ENCODE measurements at places on chromosomes 6 and 20.

DNA sequence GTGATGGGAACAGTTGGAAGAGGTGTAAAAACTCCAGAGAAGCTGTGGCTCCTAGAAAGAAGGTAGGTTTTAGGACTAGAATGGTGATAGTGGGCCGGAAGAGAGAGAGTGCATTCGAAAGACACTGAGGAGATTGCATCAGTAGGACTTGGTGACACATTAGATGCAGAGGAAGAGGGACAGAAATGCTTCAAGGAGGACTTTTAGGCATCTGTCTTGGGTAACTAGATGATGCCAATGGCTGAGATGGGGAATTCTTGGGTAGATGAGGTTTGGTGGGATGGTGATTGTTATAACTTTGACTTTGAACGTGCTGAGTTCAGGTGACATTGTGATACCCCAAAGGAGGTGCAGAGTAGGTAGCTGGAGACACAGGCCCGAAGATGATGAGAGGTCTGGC, 196.5 kb downstream of the GMPR start:
- DNase-seq = no peak

- no peak for DNase-seq
Observed at GRCh38 chr6:132023490-132023889, 72.3 kb upstream of the CCN2 start.

- no peak for DNase-seq
Observed at GRCh38 chr6:1798303-1798964, 188.7 kb downstream of the FOXC1 start.

DNA sequence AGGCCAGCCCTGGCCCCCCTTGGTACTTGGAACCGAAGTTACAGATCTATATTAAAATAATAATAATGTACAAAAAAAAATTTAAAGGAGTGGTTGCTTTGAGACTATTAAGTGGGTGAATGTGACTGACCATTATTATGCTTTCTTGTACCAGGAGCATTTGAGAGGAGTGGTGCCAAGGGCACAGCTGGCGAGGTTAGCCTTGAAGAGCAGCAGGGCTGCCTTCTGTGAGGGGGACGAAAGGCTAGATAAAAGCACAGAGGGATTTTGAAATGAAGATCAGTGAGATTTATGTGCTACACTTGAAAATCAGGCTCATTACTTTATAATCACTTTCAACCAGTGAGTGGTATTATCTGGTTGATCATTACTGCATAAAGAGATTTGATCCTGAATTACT, 48.6 kb downstream of the FIG4 start:
- DNase-seq = no peak

GRCh38 chr6:138377844-138378243, at the start of gene SMIM28:
TSS of gene SMIM28 (plus strand) at chr6:138377905. CDS start at chr6:138378073, 168 bp downstream.
- no peak for DNase-seq

DNA sequence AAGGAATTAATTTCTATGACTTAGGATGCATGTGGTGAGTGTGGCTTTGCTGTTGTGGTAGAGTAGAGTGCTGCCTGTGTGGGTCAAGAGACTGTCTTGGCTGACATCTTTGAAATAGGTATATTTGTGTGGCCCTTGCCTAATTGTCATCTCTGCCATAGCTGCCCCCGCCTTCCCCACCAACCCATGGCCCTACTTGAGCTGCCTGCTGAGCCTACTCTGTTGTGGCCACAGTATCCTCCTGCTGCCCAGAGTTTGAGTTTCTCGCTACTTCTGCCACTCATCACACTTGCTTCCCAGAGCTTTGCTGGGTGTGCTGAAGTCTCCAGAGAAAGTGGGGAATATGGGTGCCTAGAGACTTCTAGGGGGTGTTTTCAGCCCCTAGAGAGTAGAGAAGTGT, 8.0 kb downstream of the PLCG1 start:
- no peak for DNase-seq

- DNase-seq = no peak
Observed at GRCh38 chr6:72849346-72849745, 227.5 kb downstream of the KCNQ5 start.

- no peak for DNase-seq
Observed at GRCh38 chr6:45633272-45633908, 255.7 kb upstream of the SUPT3H start.

DNA sequence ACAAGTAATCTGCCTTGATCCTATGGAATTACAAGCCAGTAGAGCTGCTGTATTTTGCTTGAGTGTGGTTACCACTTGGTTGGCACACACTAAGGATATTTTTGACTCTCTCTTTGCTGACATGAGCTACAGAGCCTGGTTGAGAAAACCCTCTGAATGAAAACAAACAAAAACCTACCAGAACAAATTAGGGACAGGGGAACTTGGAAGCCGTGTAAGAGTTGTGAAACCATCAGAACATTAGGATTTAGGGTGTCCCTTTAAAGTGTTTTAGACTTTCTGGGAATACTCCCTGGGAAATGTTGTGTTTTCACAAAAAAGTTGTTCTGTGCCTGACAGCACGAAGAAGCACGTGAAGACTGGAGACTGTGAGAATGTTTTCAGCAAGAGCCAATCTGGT, 20.5 kb upstream of the PDE7B start:
- no peak for DNase-seq

GRCh38 chr6:155493694-155494143, 38.1 kb upstream of the NOX3 start:
- DNase-seq = no peak

DNA sequence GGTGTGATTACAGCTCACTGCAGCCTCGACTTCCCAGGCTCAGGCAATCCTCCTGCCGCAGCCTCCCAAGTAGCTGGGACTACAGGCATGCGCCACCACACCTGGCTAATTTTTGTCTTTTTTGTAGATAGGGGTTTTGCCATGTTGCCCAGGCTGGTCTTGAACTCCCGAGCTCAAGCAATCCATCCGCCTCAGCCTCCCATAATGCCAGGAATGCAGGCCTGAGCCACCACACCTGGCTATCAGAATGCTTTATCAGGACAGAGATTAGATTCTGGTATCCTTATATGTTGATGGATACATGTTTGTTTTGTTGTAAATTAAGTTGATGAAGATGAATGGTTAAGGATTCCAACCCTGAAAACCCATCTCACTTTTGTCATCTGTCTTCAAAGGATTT, 24.2 kb downstream of the LHFPL5 start:
- no peak for DNase-seq

GRCh38 chr6:144285798-144286502, 815 bp downstream of the UTRN start:
- DNase-seq = peak; percentile 68

DNA sequence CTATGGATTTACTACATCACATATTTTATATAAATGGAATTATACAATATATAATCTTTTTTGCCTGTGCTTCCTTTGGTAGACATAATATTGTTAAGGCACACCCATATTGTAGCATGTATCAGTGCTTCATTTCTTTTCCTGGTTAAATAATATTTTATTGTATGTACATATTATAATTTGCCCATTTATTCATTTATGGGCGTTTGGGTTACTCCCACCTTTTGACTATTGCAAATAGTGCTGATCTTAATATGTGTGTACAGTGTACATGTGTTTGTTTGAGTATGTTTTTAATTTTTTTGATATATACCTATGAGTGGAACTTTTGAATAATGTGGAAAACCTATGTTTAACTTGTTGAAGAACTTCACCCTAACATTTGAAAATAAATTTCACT, 804.2 kb downstream of the DHX35 start:
- no peak for DNase-seq

DNA sequence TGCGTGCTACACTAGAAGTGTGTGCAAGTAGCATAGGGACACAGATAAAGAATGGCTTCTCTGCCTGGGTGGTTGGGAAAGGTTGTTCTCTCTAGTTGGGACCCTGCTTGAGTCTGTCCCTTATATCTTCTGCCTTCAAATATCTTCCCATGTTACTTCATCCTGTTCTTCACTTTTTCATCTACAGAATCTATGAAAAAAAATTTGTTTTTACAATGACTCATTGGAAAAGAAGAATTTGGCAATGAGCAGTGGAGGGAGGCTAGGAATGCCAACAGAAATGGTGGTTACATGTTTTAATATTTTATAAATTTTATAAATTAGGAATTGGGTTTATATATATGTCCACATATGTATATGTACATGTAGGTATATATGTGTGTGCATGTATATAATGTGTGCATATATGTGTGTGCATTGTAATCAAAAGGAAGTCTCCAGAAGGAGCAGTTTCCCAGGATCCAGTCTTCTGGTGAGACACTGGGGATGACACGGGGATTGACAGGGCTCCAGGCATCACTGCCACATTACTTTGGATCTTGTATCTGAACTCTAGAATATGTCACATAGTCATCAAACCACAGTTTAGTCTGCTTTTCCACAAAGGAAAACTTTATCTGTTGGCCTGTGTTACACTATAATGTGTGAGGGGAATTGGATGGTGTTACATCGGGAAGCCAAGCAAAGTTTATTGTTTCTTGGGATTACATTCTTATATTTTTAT, 75.3 kb upstream of the RIPOR2 start:
- no peak for DNase-seq

GRCh38 chr6:110097443-110097842, 82.0 kb downstream of the WASF1 start:
- no peak for DNase-seq

DNA sequence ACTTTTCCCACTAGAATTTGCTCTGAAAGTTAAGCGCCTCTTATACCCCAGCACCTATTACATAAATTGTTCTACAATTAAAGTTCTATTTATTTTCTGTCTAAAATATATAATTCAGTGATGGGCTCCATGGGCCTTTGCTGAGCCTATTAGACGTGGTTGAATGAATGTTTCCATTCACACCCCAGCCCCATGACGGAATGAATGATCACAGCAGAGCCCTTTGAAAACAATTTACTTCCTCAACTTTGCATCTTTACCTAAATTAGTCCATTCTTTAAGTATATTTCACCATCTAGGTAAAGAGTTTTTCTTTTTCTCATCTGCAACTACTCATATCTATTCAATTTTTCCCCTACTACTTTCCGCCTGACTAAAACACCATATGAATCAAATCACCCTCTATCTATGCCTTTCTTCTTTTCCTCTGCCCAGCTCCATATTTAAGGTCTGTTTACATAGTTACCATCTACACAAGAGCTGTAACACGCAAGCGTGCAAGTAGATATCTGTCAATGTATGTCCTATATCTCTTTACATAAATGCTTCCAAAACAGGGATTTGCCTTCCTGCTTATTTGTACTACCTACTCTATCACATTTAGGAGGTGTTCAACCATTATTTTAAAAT, 69.7 kb downstream of the ECT2L start:
- DNase-seq = no peak

GRCh38 chr6:138203315-138203714, 15.0 kb downstream of the PBOV1 start:
- no peak for DNase-seq

DNA sequence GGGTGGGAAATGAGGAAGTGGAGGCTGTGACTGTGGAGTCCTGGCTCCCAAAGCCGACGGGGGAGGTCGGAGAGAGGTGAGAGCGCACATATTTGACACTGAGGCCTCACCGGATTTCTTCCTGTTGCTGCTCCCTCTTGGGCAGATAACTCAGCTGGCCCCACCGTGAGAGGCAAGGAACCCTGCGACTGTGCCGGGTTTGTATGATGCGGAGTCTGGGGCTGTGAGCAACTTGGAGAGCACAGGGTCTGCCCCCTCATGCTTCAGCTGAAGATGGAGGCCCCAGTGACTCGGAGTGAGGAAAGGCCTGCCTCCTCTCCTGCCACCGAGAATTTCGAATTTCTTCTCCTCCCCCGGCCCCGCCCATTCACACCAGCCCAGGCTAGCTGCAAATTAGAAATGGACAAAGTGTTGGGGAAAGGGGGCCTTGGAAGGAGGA, 160.6 kb downstream of the GRM4 start:
- DNase-seq = no peak

DNA sequence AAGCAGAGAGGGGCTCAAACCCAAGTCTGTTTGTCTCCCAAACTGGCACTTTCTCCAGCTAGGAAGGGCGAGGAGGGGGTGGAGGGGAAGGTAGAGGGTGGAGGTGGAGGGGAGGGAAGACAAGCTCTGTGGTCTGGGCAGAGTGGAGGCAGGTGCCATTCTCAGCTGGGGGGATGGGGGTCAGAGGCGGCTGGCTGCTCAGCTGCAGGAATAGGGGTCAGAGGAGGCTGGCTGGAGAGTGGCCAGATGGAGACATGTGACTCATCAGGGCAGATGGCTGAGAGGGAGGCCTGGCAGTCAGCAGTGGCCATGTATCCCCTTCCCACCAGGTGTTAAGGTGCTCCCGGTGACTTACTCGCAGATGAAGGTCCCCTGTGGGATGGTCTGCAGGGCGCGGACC, 3.5 kb upstream of the SLC44A4 start:
- no peak for DNase-seq

- DNase-seq = peak; percentile 50
Observed at GRCh38 chr6:167578371-167578901, 248.3 kb upstream of the AFDN start.

DNA sequence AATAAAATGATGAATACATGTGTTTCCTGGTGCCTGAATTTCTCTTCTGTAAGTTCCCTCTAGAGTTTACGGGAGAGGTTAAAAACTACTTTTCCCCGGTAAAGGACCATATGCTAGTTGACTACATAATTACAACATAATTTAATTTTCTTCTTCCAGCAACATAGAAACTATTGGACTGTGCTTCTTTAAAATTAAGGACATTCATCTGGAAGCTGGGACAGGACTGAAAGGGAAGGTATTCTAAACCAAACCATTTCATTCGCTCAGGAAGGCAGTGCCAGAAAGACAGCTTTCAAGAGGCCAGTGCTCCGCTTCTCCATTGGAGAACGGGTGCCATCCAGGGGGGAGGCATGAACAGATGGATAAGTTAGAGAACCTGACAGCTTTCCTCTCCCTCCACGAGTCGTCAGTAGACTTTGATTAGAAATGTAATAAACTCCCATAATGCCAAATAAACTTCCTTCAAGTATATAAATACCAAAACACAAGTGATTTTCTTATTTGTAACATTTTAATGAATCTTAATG, 458.0 kb upstream of the SOX4 start:
- DNase-seq = no peak

DNA sequence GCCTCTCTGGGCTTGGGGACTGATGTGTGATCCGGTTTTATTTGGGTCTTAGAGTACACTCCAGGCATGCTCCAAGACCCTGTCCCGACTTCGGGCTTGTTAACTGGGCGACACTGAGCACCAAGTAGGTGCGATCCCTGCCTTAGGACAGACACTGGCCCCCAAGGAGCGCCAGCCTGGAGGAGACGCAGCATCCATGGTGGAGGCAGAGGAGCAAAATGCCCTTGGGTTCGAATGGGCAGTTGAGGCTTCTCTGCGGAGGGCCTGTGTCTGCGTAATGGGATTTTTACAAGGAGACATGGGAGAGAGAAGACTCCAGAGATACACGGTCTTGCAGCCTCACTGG, 593 bp upstream of the LEMD2 start:
- DNase-seq = no peak

- DNase-seq = no peak
Observed at GRCh38 chr6:5172897-5173474, 87.8 kb downstream of the LYRM4 start.

DNA sequence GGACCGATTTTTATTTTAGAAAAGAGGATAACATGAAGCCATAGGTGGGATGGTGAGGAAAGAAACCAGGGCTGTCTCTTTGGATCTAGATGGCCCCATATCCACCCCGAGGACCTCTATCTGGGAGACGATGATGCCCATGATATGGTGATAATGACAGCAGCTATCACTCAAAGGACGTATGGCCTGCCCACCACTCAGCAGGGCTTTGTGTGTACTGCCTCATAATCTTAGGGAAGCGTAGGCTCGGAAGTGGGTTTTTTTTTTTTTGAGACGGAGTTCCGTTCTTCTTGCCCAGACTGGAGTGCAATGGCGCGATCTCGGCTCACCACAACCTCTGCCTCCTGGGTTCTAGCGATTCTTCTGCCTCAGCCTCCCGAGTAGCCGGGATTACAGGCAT, 8.2 kb upstream of the TAF8 start:
- DNase-seq = no peak

- no peak for DNase-seq
Observed at GRCh38 chr20:24470746-24471582, 1.5 kb downstream of the SYNDIG1 start.

GRCh38 chr20:23371496-23371895, 9.5 kb downstream of the GZF1 start:
- no peak for DNase-seq
